Lung (tissue), 17 donors: ENCODE measurements at places on chromosomes 4 and X. TPM values are rescaled to one million over a fixed set of nuclear protein-coding genes. Genes with fewer than 3 reads are reported as not detected.
A peak's percentile ranks its signal among the peaks of the same experiment; 100 is the strongest.

- H3K27me3 ChIP-seq: no peaks in the 10 kb centered on the region
- no peaks in the 10 kb centered on the region for H3K36me3 ChIP-seq
- peak; percentile 1 for DNase-seq
- H3K27ac ChIP-seq: no peak overlapping the region
Observed at GRCh38 chr4:95729596-95729995, 110.3 kb upstream of the PDHA2 start.

DNA sequence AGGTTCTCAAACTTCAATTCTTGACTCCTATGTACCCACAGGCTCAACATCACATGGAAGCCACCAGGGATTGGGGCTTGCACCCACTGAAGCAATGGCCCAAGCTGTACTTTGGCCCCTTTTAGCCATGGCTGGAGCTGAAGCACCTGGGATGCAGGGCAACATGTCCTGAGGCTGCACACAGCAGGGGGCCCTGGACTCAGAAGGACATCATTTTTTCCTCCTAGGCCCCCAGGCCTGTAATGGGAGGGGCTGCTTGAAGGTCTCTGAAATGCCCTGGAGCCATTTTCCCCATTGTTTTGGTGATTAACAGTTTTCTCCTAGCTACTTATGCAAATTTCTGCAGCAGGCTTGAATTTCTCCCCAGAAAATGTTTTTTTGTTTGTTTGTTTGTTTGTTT lies 465.1 kb upstream of the PCDH10 start:
- H3K36me3 ChIP-seq: no peaks in the 10 kb centered on the region
- no peaks in the 10 kb centered on the region for H3K27me3 ChIP-seq
- no peak for DNase-seq
- H3K27ac ChIP-seq: no peak overlapping the region
- H3K4me1 ChIP-seq: no peaks in the 10 kb centered on the region

GRCh38 chr4:185222598-185222997 lies 13.2 kb downstream of the SNX25 start:
- H3K36me3 ChIP-seq: no peaks in the 10 kb centered on the region
- no peak for DNase-seq
- H3K27ac ChIP-seq: no peak overlapping the region
- H3K4me1 ChIP-seq: peaks cover 3% of the 10 kb centered on the region

- H3K4me3 ChIP-seq: no peak overlapping the region
- H3K36me3 ChIP-seq: no peaks in the 10 kb centered on the region
- no peak for DNase-seq
Observed at GRCh38 chrX:131840799-131841495, 182.2 kb upstream of the STK26 start.

DNA sequence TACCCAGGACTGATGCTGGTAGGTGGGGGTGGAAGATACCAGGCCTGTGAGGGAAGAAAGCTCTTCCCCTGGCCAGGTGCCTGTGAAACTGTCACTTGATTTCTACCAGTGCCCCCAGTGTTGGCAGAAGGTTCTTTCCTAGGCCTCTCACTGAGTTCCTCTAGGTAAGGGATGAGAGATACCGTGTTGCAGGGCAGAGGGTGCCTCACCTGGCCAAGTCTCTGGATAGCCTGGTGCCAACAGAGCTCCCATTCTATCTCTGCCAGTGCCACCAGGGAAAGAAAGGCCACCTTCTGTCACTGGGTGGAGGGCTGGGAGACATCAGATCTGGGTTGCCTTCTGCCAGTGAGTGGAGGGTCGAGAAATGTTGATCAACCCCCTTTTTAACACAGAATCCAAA lies 94.1 kb downstream of the RTL5 start:
- H3K36me3 ChIP-seq: no peaks in the 10 kb centered on the region
- H3K4me3 ChIP-seq: no peak overlapping the region
- DNase-seq: no peak
- H3K4me1 ChIP-seq: peaks cover 12% of the 10 kb centered on the region
- H3K27ac ChIP-seq: no peak overlapping the region
- no peaks in the 10 kb centered on the region for H3K27me3 ChIP-seq

DNA sequence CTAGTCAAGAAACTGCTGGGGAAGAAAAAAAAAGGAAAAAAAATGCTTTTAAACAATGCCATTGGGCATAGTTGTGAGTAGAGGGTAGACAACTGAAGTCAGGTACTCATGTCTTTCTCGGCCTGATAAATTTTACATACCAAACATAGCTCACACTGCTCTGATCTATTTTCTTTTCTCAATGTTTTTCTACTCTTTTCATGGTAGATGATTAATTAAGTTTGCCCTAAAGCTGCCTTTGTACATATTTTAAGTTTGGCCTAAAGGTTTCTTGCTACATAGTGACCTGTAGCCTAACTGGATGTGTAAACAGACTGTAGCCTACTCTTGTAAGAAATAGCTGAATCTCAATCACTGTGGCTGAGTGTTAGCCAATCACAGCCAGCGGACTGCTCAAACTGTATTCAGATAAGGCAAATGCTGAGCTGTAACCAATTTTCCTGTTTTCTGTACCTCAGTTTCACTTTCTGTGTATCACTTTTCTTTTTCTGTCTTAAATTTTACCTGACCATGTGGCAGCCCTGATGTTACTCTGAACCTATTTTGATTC lies 121.0 kb downstream of the PCDH10 start:
- H3K27me3 ChIP-seq: no peaks in the 10 kb centered on the region
- no peaks in the 10 kb centered on the region for H3K36me3 ChIP-seq
- H3K4me3 ChIP-seq: no peak overlapping the region
- no peak overlapping the region for H3K27ac ChIP-seq

DNA sequence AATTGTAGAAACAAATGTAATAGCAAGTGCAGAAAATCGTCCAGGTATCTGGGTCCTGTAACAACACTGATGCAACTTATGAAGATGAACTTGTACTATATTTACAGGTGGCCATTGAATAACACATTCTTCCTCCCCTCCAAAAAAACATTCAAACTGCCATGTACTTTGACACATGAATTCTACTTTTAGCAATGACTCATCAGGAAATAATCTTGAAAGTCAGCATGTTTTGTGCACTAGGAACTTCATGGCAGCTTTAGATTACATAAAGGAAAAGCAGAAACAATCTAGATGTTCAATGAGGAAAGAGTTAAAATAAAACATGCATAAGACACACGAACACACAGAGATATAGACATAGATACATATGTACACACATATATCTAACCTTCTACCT lies 2.5 kb downstream of the PABPC1L2A start:
- no peaks in the 10 kb centered on the region for H3K4me1 ChIP-seq
- peaks cover 4% of the 10 kb centered on the region for H3K27me3 ChIP-seq
- no peak for DNase-seq
- H3K27ac ChIP-seq: no peak overlapping the region

GRCh38 chrX:96807318-96807717 lies 76.4 kb upstream of the RPA4 start:
- no peak overlapping the region for H3K27ac ChIP-seq
- no peak for DNase-seq
- no peaks in the 10 kb centered on the region for H3K36me3 ChIP-seq
- no peaks in the 10 kb centered on the region for H3K4me1 ChIP-seq

DNA sequence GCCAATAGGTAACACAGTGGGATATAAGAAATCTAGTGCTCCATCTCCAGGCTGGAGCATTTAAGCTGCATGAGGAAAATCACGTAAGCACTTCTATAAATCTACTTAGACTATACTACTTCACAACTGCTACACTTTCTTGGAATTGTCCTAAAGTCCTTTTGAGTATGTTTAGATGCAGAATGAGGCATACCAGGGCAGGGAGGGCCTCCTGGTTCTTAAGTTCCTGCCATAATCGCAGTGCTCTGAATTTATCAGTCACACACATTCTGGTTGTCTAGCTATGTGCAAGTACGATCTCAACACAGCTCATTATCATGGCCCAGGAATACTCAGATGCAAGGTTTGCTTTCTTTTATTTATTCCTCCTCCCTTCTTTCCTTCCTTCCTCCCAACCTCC lies 130.3 kb downstream of the GUCY2F start:
- no peak overlapping the region for H3K4me3 ChIP-seq
- no peaks in the 10 kb centered on the region for H3K36me3 ChIP-seq
- H3K27ac ChIP-seq: no peak overlapping the region
- peaks cover 2% of the 10 kb centered on the region for H3K4me1 ChIP-seq
- H3K27me3 ChIP-seq: peaks cover 30% of the 10 kb centered on the region

DNA sequence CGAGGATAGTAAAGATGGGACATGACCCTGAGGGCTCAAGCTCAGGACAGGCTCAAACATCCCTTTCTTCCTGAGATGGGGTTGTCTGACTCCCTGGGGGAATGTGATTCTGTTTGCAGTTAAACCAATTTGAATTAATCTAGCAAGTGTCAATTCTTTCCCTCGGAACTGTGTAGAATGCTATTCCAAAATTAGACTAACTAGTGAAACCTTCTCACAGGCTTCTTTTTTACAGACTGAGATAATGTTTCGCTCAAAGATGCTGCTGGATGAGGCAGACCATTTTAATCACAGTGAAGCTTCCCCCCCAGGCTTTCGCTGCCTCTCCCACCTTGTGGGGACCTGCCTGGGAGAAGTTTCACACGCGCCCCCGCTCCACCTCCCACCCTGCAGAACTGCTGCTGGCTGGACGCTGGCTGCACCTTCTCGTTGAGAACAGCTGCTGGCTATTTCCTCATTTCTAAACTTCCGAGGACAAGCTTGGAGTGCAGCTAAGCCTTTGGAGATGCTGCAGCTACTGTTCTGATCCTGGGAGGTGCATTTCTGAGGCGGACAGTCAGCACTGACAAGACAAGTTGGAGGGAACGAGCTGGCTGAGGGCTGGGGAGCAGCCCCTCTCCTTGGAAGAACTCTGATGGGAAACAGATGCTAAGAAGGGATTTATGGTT lies 297.8 kb downstream of the RAPGEF2 start:
- no peaks in the 10 kb centered on the region for H3K4me1 ChIP-seq
- no peak overlapping the region for H3K4me3 ChIP-seq
- peak overlapping the region; percentile 2 for H3K27ac ChIP-seq
- H3K36me3 ChIP-seq: no peaks in the 10 kb centered on the region
- no peaks in the 10 kb centered on the region for H3K27me3 ChIP-seq
- DNase-seq: peak; percentile 13

DNA sequence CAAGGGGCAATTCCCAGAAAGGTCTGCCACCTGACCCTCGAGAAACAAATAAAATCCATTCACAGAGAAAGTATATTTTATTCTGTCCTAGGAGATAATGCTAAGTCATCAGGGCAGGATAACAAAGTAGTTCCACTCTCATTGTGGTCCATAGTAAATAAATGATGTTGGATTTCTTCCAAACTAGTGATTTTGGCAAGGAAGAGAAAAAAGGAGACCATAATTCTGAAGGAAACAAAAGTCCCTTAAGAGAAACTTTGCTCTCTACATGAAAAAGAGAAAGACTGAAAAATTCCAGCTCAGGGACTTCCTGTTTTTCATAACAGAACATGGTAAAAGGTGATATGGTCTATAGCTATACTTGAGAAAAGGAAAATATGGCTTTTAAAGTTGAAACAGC lies 71.5 kb upstream of the DDX60 start:
- no peak for DNase-seq
- H3K36me3 ChIP-seq: peaks cover 8% of the 10 kb centered on the region
- H3K4me3 ChIP-seq: no peak overlapping the region
- no peaks in the 10 kb centered on the region for H3K27me3 ChIP-seq
- peaks cover 2% of the 10 kb centered on the region for H3K4me1 ChIP-seq

DNA sequence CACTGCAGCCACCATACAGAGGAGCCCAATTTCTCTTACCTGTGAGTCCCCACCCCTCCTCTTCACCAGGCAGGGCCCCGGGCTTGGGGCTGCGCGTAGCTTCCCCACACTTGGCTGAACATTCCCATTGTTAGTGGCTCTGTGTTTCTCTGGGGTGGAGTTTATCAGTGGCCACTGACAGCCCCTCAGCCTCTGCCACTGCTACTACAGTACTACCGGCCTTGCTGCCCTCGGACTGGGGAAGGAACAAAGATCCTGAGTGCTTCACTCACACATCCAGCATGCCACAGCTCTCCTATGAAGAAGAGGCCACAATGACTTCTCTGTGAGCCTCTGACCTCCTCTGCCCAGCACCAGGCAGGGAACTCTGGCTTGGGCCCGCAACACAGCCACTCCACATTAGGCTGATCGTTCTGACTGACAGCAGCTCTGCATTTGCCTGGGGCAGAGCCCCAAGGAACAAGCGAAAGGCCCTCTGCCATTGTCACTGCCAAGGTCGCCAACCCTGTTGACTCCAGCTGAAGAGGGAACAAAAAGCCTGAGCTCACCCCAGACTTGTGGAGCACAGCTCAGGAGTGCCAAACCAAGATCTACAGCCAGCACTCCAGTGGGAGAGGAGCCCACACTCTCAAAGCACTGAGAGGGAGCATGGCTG lies 24.0 kb downstream of the ABCB7 start:
- peak overlapping the region; percentile 41 for H3K27ac ChIP-seq
- no peak for DNase-seq
- H3K27me3 ChIP-seq: no peaks in the 10 kb centered on the region
- H3K4me1 ChIP-seq: peaks cover 7% of the 10 kb centered on the region
- H3K36me3 ChIP-seq: no peaks in the 10 kb centered on the region

GRCh38 chr4:113446019-113446418 lies 315.5 kb downstream of the CAMK2D start:
- H3K27me3 ChIP-seq: no peaks in the 10 kb centered on the region
- no peak overlapping the region for H3K4me3 ChIP-seq
- DNase-seq: no peak
- no peak overlapping the region for H3K27ac ChIP-seq

DNA sequence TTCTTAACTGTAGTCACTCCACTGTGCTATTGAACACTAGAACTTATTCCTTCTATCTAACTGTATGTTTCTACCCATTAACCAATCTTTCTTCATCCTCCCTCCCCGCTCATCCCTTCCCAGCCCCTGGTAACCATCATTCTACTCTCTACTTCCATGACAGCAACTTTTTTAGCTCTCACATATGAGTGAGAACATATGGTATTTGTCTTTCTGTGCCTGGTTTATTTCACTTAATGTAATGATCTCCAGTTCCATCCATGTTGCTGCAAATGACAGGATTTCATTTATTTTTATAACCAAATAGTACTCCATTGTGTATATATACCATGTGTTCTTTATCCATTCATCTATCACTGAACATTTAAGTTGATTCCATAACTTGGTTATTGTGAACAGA lies 186.5 kb downstream of the GABRB1 start:
- H3K4me1 ChIP-seq: no peaks in the 10 kb centered on the region
- DNase-seq: no peak
- no peak overlapping the region for H3K4me3 ChIP-seq
- H3K36me3 ChIP-seq: no peaks in the 10 kb centered on the region
- no peak overlapping the region for H3K27ac ChIP-seq
- no peaks in the 10 kb centered on the region for H3K27me3 ChIP-seq

DNA sequence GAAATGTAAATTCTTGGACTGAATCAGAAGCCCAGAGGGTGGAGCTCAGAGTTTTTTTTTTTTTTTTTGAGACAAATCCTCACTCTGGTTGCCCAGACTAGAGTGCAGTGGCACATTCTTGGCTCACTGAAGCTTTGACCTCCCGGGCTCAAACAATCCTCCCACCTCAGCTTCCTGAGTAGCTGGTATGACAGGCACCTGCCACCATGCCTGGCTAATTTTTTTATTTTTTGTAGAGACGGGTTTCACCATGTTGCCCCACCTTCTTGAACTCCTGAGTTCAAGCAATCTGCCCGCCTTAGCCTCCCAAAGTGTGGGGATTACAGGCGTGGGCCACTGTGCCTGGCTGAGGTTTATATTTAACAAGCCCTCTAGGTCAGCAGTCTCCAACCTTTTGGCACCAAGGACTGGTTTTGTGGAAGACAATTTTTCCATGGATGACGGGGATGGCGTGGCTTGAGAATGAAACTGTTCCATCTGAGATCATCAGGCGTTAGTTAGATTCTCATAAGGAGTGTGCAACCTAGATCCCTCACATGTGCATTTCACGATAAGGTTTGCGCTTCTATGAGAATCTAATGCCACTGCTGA lies 76.7 kb downstream of the FHIP1A start:
- no peaks in the 10 kb centered on the region for H3K36me3 ChIP-seq
- DNase-seq: no peak

GRCh38 chr4:13844740-13845139 lies 217.2 kb upstream of the BOD1L1 start:
- no peak overlapping the region for H3K27ac ChIP-seq
- H3K4me3 ChIP-seq: no peak overlapping the region
- peak; percentile 22 for DNase-seq

Gene PAK3
- 1.4 TPM for total RNA-seq

Gene HGFAC
- 0.28 TPM for total RNA-seq
